ENCODE measurements at places on chromosomes 16 and 17.

GRCh38 chr16:56645311-56645710, 6.4 kb upstream of the MT1B start:
- DNase-seq: no peak

DNA sequence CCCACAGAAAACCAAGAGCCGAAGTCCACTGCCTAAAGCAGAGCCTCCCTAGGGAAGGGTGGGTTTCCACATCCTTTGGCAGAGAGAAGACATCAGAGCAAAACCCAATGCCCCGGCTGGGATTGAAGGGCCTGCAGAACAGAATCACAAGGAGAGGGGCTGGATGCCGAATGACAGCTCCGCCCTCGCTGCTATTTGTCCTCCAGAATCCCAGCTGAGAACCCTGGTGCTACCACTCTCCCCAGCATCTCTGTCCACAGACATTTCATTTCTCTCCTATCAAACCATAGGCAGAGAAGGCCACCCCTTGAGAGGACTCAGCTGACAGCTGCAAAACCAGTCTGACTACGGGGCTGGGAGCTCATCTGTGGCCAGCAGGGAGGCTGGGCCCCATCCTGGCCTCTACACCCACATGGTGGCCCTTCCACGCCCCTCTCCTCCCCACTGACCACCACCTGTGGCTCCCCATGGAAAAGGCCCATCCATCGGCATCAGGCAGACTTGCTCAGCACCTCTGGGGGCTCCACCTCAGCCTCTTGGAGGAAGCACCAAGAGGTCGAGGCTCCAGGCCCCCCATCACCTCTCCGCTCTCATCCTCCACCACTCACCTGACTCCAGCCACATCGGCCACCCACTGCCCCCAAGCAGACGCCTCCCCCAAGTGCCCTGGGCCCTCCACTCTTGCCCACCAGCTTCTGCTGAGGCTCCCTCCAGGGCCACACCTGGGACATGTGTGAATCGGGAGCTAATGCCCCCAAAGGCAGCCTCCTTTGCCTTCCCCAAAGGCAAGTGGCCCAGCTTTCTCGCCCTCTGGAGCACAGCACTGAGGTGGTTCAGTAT, 288.5 kb downstream of the C16orf95 start:
- DNase-seq: no peak

DNA sequence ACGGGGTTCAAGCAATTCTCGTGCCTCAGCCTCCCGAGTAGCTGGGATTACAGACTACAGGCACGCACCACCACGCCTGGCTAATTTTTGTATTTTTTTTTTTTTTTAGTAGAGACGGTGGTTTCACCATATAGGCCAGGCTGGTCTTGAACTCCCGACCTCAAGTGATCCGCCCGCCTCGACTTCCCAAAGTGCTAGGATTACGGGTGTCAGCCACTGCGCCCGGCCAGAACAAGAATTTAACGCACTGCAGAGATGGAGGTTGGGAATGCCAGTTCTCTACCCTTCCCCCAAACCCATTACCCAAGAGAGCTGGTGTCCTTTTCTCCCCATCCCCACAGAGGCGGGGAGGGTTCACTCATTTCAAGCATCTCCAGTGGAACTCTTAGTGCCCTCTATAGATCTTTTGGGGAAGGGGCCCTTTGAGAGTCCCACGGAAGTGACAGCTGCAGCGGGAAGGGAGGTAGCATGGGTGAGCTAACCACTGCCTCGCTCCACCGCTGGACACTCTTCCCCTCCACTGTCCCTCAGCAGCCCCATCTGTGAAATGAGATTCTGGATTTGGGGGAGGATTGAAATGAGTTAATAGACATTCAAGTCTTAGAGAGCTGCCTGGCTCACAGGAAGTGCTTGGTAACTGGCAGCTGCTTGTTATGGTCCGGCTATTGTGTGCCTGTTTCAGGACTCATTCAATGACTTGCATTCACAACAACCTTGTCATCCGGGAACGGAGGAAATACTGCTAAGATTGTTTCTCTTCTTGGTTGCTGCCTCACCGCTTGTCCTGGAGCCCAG, 3.5 kb upstream of the UBALD2 start:
- no peak for DNase-seq

GRCh38 chr17:40536295-40537171, 28.7 kb downstream of the CCR7 start:
- no peak for DNase-seq

DNA sequence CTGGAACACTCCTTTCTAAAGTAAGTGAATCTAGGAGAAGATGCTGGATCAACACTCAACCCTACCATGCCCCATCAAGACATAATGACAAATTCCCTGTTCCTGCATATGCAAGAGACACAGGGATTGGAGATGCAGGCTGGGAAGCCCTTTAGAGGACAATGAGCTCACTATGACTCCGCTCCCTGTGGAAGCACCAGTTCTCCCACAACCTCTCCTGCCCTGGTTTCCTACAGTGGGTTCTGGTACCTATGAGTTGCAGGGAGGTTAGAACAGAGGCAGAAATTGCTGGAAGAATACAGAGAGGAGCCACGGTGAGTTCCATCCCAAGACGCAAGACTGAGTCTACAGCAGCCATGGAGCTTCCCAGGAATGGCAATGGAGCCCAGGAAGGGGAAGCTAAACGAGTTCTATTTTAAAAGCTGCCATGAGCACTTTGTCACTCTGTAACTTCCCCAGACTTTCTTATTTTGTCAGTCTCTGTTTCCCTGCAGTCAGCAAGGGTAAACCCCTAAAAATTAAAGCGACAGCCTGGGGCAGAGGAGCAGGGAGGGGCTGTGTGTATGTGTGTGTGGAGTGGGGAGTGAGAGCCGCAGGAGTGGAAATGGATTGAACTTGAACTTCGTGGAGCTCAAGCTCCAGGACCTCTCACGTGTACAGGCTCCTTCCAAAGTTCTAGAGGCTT, 42.3 kb upstream of the PIK3R6 start:
- DNase-seq: no peak

DNA sequence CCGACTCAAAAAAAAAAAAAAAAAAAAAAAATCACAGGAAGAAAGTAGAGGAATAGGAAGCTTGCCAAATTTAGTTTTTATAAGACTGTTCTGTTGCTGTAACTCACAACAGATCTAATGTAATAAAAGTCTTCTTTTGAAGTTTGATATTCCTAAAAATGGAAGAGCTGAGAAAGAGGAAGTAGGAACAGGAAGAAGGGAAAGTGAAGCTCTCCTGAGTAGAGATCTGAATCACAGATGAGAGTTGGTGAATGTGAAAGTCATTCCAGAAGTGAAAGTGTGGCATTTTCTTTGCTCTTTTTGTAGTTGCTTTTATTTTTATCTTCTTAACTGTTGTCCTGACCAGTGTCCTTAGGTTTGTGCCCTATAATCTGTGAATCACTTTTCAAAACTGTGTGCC, 2.1 kb downstream of the NMT1 start:
- DNase-seq: no peak

GRCh38 chr17:38710985-38711384, 5.9 kb downstream of the MLLT6 start:
- DNase-seq: no peak

DNA sequence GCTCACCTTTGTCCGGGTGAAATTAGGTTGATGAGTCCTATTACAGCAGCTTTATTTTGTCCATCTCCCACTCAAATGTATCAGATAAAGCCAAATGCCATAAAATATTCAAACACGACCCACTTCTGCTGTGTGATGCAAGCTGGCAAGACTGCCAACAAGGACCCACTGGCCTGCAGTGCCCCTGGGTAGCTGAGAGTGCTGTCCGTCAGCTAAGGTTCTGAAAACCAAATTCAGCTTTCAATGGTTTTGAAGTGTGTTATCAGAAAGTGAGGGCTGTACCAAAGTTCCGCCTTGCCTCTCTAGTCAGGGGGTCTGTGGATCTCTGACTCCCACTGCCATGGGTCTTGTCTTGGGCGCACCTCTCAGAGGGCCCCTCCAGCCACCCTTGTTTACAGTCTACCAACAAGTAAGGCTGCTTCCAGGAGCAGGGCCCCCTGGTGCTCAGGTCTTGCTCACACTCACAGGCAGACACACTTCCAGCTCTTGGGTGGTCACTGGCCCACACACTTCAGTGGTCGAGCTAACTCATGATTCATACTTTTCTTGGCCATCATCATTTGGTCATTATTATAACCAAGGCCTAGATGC, 10.5 kb upstream of the CCDC182 start:
- no peak for DNase-seq

- no peak for DNase-seq
Measured at GRCh38 chr16:70592106-70592571, 54.2 kb upstream of the IL34 start.

- no peak for DNase-seq
Measured at GRCh38 chr16:70735141-70735979, 49.5 kb upstream of the MTSS2 start.

- no peak for DNase-seq
Measured at GRCh38 chr17:36816907-36817288, 120.4 kb upstream of the LHX1 start.

DNA sequence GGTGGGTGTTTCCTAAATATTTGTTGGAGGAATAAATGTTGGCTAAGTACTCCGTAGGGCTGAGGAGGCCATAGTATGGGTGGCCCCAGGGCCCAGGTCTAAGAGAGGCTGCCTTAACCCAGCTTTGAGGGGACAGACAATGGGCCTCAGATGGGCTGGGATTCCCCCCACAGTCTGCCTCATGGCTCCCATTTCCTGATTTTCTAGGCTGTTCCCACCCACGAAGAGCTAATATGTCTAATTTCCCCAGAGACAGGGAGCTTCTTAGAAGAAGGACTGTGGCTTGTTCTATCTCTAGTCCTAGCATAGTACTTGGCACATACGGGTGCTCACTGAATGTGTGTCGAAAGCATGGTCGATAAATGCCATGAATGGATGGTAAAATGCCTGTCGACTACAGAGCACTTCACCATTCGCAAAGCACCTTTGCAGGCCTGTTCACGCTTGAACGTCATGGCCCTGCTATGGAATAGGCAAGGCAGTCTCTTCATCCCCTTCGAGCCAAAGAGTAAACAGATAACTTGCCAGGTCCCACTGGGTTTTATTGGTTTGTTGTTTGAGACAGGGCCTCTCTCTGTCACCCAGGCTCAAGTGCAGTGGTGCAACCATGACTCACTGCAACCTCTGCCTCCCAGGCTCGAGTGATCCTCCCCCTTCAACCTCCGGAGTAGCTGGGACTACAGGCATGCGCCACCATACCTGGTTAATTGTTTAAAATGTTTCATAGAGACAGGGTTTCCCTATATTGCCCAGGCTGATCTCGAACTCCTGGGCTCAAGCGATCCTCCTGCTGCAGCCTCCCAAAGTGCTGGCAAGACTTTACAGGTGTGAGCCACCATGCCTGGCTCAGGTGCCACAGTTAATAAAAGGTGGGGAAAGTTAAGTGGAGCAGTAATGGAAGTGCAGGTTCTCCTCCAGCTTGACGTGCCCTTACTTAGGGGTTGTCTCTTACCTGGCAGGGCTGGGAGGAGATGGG, 9.7 kb downstream of the CHAD start:
- no peak for DNase-seq

DNA sequence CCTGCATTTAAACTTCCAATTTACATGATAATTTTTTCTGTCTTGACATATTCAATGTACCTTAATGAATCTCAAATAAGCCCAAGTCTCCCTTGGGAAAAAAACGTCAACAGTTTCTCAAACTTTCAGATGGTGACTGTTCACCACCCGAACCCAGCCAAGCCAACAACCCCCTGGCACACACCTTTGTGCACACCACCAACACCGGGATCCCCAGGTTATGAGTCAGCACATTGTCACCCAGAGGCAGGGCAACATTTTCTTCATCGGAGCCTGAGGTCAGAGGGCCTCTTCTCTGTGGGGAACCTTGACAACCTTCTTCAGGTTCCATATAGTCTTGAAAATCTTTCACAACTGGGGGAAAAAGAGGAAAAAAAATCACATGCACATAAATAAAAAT, 15.5 kb downstream of the DYNC1LI2 start:
- DNase-seq: no peak

Measured in T-helper 9 cell (primary cell).